ENCODE measurements at places on chromosomes 11 and 22.

DNA sequence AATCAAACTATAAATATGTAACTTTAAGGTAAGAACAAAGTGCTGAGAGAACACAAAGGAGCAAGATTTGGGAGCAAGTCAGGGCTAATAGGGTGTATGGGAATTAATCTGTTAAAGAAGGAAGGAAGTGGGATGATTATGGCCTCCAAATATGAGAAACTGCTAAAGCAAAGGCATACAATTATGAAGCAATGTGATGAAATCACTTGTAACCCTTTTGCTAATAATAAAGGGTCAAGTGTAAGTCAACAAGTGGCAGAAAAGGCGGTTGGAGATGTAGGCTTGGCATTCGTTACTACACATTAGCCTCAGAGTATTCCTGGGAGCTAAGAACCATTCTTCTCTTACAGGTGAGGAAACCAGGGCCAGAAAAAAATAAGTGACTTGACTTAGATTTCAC lies 1002.3 kb upstream of the TENM4 start:
- DNase-seq, result no peak

- no peak for DNase-seq
Observed at GRCh38 chr11:125542709-125543108, 26.6 kb upstream of the EI24 start.

DNA sequence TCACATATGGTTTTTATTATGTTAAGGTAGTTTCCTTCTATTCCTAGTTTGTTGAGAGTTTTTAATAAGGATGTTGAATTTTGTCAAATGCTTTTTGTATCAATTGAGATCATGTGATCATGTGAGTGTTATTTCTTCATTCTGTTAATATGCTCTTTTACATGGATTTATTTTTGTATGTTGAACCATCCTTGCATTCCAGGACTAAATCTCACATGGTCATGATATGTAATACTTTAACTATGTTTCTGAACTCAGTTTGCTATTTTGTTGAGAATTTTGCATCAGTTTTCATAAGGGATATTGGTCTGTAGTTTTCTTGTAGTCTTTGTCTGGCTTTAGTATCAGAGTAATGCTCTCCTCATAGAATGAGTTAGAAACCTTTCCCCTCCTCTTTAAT lies 43.2 kb downstream of the KCNQ1 start:
- no peak for DNase-seq

- DNase-seq, result no peak
Observed at GRCh38 chr11:18618342-18619025, 15.7 kb downstream of the SPTY2D1 start.

GRCh38 chr22:48945621-48946458 lies 881.8 kb downstream of the BRD1 start:
- no peak for DNase-seq

- no peak for DNase-seq
Observed at GRCh38 chr11:30489511-30489910, 96.6 kb downstream of the MPPED2 start.

- no peak for DNase-seq
Observed at GRCh38 chr11:124612045-124612444, 817 bp downstream of the PANX3 start.

- peak; percentile 30 for DNase-seq
Observed at GRCh38 chr11:124195189-124195734, 12.1 kb downstream of the OR10D3 start.

GRCh38 chr11:121931121-121931520 lies 184.9 kb downstream of the BLID start:
- no peak for DNase-seq

GRCh38 chr11:43765194-43765593 lies 84.7 kb downstream of the HSD17B12 start:
- no peak for DNase-seq

DNA sequence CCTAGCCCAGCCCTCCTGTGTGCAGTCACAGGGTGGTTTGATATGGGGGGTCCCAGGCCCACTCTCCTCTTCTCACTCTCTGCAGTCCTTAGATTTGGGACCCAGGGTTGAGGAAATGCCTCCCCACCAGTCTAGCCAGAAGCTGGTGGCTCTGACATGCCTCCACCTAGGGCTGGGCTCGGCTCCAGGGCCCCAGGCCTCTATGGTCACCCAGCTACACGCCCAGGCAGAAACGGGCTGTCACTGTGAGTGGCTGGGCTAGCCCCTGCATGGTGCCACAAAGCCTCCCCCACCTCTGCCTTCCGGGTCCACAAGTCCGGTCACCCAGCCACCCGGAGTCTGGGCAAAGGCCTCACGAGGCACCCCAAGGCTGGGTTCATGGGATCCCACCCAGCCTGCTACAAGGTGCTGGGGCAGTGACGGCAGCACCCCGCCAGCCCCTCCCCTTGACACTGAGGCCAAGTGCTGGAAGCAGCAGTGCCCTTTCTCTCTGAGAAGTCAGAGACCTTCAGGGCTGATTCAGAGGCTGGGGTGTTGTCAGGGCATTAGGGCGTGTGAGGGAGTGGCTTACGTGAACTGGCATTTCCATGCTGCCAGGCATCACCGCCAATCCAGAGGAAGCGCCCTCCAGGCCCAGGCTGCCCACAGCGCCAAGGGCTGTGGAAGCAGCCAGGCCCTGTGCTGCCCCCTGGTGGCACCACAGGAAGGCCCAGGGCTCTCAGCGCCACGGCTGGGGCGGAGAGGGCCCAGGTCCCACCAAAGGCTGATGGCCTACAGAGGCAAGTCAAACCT lies 638 bp upstream of the PITPNM1 start:
- peak; percentile 85 for DNase-seq

DNA sequence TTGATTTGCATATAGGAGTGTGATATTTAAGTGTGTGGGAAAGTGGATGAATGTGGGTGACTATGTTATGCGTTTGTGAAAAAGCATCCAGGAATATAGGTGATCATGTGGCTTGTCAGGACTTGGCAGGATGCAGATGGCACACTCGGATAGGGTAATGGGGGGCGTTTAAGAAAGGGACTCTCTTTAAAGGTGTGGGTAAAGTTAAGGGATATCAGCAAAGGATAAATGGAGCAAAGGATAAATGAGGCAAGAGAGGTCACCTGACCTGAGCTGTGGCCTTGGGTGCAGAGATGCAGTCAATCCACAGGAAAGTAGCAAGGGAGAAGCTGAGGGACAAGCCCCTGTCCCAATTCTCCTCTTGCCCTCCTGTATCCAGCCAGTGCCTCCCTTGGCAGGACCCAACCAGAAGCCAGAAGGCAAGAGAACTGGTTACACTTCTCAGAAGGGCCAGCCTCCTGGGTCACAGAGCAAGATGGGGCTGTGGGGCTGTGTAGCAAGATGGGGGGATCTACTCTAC lies 47.5 kb upstream of the GRAMD1B start:
- DNase-seq, result no peak

DNA sequence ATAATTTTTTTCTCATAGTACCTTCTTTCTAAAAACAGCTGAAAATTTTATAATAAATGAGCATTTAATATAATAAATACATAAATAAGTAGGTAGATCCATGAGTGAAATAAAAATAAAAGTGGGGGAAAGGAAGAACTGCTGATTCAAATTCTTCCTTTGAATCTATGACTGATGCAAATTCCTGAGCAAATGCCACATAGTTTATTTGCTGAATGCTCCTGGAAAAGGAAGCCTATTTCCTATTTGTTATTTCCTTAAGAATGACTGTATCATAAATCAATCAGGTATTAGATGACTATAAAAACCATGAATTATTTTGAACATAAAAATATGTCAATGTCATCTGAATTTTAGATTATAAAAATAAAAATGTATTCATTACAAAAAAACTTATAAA lies 16.6 kb downstream of the BTBD10 start:
- no peak for DNase-seq

DNA sequence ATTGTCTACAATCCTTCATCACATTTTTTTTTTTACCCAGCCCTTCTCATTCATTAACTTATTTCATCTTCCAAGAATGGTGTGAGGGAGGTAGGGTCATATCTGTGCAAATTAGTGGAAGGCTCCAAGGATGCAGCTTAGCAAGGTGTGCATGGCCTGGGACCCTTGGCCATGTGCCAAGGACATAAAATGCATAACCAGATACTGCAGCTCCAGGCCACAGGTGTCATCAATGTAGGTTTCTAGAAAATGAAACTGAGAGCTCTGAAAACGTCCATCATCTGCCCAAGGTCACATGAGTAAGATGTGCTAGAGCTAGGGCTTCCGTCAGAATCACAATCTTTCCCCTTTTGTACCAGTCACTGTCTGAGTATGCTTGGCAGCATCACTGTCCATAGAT lies 29.8 kb downstream of the ANKK1 start:
- no peak for DNase-seq

DNA sequence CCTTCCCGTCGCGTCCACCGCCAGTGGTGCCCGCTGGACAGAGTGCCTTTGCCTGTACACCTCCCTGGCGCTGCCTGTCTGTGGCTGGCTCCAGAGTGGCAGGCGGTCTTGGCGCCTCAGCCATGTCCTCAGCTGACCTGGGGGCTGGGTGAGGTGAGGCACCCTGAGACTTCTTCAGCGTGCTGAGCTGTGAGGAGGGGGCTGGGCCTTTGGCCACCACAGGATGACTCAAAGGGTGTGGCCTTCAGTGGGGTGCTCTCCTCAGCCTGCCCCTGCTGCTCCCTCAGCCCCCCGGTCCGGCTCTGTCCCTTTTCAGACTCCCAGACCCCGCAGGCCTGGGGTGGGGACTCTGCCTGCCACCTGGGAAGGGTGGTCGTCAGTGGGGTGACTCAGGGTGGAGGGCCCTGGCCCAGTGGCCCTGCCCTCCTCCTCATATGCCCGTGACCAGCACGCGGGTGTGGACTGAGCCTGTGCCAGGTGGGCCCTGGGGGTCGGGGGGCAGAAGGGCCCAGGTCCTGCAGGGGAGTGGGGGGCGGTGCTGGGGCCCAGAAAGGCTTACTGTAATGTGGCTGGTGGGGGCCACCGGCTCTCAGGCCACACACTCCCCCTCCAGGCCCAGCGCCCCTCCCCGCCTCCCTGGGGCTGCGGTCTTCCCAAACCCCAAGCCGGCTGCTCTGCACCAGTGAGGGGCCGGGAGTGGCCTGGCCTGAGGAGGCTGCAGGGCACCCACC lies 15.9 kb downstream of the CRELD2 start:
- DNase-seq, result no peak
